ENCODE measurements at places on chromosomes 2 and 18.
A peak's percentile ranks its signal among the peaks of the same experiment; 100 is the strongest.

DNA sequence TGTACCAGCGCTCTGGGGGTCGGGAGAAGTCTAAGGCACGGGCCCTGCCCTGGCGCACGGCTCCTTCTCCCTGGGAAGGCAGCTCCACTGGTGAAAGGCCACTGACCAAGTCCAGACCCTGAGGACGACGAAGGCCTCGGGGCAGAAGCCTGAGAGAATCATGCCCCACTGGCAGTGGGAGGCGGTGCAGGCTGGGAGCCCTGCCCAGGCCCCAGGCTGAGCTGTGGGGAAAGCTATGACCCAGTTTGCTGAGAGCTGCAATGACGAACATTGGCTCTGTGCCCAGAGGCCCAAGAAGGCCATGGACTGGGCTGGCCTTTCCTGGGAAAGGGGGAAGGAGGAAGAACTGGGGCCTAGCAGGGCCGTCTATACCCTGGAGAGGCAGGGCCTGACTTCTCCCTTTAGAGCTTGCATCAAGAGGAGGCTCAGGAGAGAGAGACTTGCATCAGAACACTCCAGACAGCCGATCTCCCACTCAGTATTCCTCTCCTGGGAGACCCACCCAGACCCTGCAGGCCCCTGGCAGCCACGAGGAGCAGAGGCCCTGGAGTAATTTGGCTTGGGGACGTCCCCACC lies 32.9 kb downstream of the HS1BP3 start:
- DNase-seq, result peak; percentile 98

- no peak for DNase-seq
These were observed 28.9 kb downstream of the LMAN2L start for GRCh38 chr2:96710985-96711384.

- DNase-seq, result peak; percentile 83
These were observed 66.8 kb downstream of the HNRNPLL start for GRCh38 chr2:38535744-38536506.

DNA sequence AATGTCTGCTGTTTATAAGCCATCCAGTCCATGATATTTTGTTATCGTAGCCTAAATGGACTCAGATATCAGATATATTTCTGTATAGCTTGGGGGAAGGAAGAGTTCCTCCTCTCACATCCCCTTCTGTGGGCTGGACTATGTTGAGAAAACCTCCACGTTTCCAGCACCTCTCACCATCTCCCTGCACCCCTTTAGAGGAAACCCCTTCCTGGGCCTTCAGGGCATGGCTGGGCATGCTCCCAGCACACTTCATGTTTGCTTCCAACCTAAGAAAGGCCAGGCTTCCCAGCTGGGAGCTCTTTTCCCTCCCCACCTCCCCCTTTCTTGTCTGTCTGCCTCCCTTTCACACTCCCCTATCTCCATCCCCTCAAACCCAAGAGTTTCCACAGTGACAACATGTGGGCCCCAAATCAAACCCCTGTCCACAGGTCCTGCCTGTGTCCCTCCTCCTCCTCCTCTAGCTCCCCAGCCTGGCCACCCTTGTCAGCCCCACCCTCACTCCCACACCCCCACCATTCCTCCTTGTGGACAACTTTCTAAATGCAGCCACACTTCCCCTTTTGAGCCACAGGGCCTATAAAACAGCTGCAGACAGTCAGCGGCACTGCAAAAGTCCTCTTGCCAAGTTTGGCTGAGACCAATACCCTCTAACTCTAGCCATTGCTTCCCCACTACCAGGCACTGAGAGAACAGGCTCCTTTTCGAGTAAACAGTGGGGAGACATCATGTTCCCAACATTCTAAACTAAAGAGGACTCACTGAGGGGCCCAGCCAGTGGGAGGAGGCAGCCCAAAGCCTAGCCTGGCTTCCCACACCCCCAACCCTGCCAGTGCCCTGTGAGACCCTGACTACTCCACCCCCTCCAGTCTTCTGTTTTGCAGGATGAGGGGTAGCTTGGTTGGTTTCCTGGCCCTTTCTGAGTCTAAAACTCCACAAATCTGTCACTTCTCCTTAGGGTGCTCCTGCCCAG lies 120.5 kb downstream of the ZFP36L2 start:
- DNase-seq, result no peak

DNA sequence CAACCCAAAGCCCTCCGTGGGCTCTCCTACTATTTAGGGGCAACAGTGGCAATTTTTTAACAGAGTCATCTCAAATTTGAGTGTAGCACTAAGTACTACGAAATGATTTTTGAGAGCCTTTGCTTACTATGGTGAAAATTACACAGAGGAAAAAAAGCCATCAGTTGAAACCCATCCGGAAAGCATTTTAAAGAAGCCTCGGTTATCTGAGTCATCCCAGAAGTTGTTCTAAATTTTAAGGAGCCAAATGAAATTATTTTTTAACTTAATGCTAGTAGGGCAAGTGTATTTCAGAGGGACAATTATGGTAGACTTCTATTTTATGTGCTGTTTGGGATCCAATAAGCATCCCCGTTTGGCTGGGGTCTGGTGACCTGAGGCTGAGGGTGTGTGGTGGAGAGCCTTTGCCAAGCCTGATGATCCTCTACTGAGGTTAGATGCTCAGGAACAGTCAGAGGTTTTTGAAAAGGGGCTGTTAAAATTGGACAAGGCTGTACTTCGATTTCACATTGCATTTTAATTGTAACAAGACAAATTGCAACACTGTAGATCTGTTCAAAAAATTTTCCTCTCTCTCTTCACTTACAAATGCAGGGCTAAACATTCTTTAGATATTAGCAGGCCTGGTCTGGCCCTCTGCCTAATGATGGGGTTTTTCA lies 47.0 kb downstream of the RAPGEF4 start:
- no peak for DNase-seq

DNA sequence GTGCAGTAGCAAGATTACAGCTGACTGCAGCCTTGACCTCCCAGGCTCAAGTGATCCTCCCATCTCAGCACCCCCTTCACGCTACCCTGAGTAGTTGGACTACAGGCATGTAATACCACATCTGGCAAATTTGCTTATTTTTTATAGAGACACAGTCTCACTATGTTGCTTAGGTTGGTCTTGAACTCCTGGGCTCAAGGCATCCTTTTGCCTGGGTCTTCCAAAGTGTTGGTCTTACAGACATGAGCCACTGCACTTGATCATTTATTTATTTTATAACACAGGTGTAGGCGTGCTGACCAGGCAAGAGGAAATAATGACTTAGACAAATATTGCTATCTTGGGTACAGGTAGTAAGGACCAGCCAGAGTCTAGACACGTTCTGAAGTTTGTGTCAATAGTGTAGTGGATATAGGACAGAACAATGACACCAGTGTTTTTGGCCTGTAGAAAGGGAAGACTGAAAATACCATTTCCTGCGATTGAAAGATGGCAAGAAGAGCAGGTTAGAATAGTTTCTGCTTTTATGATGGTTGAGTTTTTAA lies 71.0 kb upstream of the THUMPD2 start:
- no peak for DNase-seq

GRCh38 chr2:206353685-206354084 lies 79.2 kb downstream of the ZDBF2 start:
- no peak for DNase-seq

DNA sequence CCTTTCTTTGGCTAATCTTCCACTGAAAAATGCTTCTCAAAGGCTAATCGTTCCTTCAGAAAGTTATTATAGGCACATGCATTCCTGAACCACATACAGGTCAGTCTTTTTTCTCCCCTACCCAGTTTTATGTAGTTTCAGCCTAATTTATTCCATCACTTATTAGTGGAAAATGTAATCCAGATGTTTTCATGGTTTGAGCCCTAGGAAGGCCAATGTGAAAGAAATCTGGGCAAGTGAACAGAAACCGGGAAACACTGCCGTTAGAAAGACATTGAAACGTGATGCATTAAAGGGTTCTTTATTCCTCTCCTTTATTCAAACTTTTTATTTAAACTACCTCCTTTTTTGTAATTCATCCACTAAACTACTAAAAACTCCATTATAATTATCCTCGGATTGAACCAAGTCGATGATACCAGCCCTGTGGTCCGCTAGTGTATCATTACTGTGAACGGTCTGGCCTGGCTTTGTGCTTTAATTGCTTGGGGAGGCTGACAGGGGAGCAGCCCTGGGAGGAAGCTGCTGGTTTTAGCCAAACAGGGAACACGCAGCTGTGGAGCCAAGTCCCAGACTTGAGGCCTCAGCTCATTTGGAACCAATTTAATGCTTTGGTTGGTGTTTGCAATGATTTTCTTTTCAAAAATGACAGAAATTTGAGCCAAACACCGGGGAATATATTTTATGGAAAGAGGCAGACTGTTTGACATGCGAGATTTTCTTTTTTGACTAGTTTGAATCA lies 149.2 kb downstream of the ARHGAP28 start:
- DNase-seq, result no peak

- no peak for DNase-seq
These were observed 3.8 kb upstream of the CHN1 start for GRCh38 chr2:175008801-175009495.

GRCh38 chr2:156892467-156893281 lies 364.8 kb upstream of the GALNT5 start:
- peak; percentile 17 for DNase-seq
